Cerebellum (tissue), 4 donors: ENCODE measurements at places on chromosomes 16 and 17. TPM values are rescaled to one million over a fixed set of nuclear protein-coding genes. Genes with fewer than 3 reads are reported as not detected.

GRCh38 chr16:49274591-49274990, 7.0 kb downstream of the CBLN1 start:
- no peak for DNase-seq

- no peak for DNase-seq
These were observed 1.5 kb downstream of the IST1 start for GRCh38 chr16:71896764-71897368.

GRCh38 chr16:23948949-23949411, 113.2 kb downstream of the PRKCB start:
- no peak for DNase-seq

- DNase-seq, result no peak
These were observed 38.8 kb downstream of the SCPEP1 start for GRCh38 chr17:57016764-57017116.

DNA sequence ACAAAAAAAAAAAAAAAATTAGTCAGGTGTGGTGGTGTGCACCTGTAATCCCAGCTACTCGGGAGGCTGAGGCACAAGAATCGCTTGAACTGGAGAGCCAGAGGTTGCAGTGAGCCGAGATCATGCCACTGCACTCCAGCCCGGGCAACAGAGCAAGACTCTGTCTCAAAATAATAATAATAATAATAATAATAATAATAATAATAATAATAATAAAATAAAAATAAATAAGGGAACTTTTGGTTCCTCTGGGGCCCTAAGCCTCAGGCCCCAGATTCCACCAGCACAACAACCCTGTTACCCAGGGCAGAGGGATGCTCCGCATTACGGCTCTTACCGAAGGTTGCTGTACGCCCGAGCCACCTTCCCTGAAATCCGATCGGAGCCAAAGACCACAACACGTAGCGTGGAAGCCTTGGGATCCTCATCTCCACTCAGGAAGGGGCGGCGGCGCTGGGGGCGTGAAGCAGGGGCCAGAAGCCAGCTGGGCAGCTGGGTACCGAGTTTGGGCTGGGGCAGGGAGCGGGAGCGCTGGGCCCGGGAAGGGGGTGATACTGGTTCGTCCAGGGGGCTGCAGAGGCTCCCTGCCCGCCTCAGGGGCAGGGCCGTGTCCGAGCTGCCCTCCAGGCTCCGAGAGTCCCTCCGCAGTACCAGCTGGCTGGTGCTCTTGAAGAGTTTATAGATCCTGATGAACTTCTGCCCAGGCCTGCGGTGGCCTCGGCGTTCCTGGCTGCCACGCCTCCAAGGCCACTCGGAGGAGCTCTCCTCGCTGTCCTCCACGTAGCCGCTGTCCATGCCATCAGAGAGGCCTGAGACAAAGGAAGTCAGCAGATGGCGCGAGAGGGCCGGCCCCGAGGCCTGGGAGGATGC, 20.6 kb upstream of the PIK3R6 start:
- no peak for DNase-seq

DNA sequence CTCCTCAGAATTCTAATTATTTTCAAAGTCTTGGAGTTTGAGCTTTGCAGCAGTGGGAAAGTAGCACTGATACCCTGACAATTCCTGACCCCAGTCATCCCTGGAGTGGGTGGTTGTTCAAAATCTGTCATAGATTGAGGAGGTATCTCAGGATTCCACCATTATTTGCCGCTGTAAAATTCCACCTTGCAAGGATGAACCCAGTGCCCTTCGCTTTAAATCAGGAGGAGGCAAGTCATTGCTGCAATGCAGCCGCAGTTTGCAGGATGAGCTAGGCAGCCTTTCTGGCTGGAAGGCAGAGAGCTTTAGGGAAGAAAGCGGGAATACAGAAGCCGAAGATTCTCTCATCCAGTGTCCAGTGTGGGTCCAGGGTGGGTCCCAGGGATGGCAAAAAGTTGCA, 296.9 kb downstream of the RBFOX1 start:
- DNase-seq, result no peak

DNA sequence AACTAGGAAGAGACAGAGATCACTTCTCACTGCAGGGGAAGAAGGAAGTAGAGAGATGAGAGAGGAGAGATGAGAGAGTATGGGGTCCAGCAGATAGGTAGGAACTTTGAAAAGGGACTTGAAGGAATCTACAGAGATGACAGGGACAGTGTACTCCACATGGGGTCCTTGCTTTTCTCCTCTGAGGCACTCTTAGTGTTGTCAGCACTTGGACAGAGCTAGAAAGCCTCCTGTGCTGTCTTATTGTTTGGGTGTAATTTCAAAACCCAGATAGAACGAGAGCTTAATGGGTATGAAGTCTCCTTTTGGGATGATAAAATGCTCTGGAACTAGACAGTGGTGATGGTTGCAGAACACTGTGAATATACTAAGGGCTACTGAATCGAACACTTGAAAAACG, 65.2 kb downstream of the ASIC2 start:
- DNase-seq, result no peak

DNA sequence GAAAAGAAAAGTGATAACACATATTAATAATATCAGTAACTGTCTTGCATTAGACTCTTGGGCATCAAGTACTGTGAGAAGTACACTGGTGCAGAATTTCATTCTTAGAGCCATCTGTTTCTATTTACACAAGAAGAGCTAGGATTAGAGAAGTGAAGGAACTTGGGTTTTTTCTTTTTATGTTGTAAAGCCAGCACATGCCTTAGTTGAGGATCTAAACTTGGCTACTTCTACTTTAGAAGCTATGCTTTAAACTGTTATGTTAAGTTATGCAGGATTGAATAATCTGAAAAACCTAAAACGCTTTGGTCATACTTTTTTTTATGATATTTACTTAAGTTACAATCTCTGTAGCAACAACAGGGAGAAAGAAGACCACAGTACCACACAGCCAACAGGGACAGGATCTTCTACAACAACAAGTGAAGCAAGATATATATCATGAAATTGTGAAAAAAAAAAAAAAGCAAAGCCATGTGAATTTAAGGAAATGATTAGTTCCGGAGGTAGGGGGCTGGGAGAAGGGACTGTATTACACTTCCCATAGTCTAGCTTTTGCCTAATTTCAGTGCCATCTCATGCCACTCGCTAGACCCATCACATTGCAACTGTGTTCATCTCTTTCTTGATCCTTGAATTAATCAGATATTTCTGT, 305.1 kb upstream of the GOT2 start:
- DNase-seq, result no peak

Gene BTBD17
- 16.1 TPM for total RNA-seq

Gene ZPBP2
- not detected for total RNA-seq

Gene PPY
- not detected for total RNA-seq

Gene CCL17
- total RNA-seq, result not detected

Gene STAT5A
- total RNA-seq, result 1.6 TPM

Gene RHBDL1
- total RNA-seq, result 2.7 TPM

Gene EIF3CL
- 59.2 TPM for total RNA-seq

Gene HOXB6
- total RNA-seq, result not detected

Gene GRAPL
- 1.3 TPM for total RNA-seq
